HTR-8/SVneo (cell line): ENCODE measurements at places on chromosomes 5 and 9.

DNA sequence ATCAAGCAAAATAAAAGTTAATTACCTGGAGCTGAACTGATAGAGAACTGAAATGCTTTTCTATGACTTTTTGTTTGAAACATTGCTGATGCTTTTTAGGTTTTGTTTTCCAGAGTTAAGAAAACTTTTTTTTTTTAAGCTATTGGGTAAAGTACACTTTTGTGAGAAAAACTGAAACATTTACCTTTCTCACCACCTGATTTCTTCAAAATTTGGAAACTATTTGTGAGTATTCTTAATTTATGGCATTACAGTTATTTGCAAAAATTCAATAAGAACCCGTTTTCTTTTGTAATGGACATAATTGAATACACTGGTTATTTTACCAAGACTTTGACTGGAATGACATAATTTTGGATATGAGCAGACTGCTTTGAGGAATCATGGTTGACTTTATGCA, 6.6 kb downstream of the C9orf153 start:
- DNase-seq: no peak

DNA sequence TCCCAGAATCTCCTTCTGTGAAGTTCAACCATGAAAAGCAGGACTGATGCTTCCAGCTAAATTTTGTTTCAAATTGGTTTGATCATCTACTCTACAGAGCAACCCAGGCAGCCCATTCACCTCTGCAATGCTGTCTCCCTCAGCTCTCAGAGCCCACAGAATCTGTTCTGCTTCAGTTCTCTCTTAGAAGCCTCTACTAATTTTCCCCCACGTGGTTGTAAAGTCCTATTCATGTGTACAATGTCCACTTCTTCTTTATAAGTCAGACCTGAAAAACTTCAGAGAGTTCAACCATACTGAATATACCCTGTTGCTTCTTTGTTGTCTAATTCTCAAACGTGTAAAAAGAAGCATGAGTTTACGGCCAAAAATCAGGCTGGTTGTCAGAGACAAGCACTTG, 21.3 kb upstream of the FAM13B start:
- DNase-seq: no peak

GRCh38 chr5:146179696-146180095, 2.8 kb downstream of the LARS1 start:
- no peak for DNase-seq

DNA sequence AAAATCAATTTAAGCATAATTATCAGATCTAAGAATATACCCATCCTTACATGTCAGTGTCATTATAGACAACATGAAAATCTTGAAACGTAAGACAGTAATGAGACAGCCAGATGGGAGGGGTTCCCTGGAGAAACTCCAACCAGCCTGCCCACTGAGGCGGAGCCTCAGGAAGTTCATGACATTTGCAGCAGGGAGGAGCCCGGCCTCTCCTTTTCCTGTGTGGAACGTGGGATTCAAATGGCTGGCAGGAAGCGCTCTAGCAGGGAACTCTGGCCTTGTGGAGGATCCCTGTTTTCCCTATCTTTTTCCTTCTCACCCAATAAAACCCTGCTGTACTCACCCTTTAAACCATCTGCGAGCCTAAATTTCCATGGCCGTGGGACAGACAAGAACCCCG, 176.6 kb upstream of the KCNN2 start:
- no peak for DNase-seq

DNA sequence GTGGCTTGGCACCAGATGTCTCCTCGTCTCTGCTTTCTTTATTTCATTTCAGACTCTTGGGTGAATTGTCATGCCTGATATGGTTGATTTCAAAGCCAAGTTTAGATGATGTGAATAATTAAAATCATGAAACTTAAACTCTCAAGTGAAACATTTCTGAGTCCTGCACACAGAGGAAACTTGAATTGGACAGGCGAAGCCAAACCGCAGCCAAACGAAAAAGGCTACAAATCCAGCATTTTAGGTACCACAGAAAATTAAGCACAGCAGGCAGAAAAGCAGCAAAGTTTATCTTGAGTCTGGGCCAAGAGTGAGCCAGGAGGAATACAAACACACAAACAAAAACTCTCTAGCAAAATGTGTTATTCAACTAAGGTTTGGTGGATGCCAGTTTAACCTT, 659.8 kb upstream of the KLF4 start:
- DNase-seq: no peak

- DNase-seq: peak; percentile 83
Observed at GRCh38 chr5:149485655-149486615, 65.3 kb downstream of the CSNK1A1 start.

DNA sequence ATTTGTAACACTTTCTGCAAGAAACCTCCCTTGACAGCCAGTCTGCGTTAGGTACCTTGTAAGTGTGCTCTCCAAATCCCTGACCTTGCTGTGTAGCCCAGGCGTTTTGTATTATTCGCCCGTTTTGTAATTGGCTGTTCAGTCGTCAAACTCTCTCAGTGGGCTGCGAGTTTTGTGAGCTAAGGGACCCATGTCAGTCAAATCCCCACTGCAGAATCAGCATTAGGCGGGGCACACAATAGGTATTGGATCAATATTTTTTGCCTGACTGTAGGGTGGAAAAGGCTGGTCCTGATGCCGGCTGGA, 665 bp downstream of the DNAJC18 start:
- no peak for DNase-seq

- DNase-seq: peak; percentile 94
Observed at GRCh38 chr5:173764332-173765028, 123.7 kb upstream of the CPEB4 start.

DNA sequence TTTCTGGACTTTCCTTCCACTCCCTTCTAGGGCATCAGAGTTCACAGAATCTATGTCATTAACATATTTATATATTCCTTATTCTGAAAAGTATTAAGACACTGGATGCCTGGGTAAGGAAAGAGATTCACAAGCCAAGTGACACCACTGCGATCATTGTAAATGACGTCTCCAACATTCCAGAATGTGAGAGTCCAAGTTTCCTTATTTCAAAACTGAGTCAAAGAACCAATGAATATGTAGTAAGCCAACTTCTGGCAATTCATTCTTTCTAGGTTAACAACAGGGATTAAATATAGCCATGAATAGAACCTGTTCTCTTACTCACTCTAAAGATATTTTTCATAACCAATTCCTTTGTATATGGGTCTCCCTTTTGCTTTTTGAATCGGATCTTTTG, 18.1 kb downstream of the RAI14 start:
- DNase-seq: no peak

- DNase-seq: no peak
Observed at GRCh38 chr9:123345567-123345955, 10.4 kb upstream of the CRB2 start.

DNA sequence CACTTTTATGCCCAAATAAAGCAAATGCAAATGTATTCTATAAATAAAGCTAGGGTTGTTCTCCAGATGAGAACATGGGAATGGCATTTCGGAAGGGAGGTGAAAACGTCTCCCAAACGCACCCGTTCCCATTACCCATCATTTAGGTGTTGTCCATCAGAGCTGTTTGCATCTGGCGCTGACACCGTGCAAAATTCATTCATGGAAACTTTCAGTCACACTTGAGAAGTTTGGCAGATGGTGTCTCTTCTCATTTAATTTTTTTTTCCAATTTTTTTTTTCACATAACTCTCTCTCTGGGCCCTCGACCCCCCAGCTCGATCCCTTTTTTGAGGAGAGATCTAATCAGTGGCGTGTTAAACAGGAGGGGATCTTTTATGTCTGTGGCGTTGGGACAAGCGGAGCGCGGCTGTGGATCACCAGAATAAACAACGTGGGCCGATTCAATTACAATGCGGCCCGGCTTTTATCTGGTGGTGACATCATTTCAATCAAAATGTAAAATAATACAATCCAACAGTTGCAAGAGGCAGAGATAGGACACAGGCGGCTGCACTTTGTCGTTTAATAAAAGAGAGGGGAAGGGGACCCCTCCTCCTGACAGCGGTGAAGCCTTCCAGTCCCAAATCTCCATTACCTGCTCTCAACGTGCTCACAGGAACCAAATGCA, 246.1 kb upstream of the IRX4 start:
- no peak for DNase-seq

DNA sequence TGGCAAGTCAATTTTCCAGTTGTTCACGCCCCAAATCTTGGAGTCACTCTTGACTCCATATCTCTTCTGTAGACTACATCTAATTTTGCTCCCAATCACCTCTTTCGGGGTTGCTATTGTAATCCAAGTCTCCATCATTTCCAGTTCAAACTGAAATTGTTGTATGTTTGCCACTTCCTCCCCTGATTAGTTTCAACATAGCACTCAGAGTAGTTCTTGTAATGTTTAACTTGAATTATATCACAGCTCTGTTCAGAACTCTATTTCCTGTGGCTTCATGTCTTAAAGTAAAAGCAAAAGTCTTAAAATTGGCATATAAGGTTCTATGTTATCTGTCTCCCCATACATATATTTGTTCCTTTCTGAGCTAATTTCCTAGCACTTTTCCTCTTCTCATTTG, 348.5 kb upstream of the RIOK2 start:
- no peak for DNase-seq
